Stimulated activated CD4-positive, alpha-beta T cell treated with anti-CD3 and anti-CD28 coated beads, Interleukin-1b, Interleukin-23, amount 100 ng/mL, for 4 hours (primary cell): ENCODE measurements at places on chromosomes 3 and 15.

- no peak for DNase-seq
These were observed 346.6 kb upstream of the DCBLD2 start for GRCh38 chr3:99248130-99248529.

GRCh38 chr3:12399226-12399625, 85.1 kb upstream of the TSEN2 start:
- no peak for DNase-seq

DNA sequence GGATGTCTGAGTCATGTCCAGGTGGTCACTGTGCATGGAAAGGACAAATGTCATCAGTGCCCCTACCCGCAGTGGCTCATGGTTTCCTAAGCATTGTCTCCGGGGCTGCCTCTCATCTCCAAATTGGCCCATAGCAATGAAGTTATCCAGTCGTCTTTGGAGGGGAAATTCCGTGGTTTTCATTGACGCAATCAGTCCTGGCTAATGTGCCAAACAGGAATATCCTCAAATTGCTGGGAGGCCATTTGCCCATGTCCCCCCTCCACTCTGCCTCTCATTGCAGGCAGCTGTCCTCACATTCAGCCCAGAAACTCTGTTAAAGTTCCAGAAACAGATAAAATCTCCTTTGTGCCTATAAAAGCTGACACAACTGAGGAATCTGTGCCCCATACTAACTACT, 81.6 kb downstream of the MCTP2 start:
- DNase-seq, result no peak

DNA sequence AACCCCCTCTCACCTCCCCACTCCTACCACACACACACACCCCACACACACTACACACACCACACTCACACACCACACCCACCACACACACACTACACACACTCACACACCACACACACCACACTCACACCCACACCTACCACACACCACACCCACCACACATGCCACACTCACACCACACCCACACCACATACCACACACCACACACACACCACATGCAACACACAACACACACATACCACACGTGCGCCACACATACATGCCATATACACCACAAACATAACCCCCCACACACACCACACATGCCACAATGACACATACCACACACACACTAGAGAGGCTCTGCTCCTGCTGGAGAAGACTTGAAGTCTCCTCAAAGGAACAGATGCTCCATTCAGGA, 5.9 kb upstream of the ITPKA start:
- DNase-seq, result no peak

- no peak for DNase-seq
These were observed 69.5 kb downstream of the KLF15 start for GRCh38 chr3:126287536-126288241.

DNA sequence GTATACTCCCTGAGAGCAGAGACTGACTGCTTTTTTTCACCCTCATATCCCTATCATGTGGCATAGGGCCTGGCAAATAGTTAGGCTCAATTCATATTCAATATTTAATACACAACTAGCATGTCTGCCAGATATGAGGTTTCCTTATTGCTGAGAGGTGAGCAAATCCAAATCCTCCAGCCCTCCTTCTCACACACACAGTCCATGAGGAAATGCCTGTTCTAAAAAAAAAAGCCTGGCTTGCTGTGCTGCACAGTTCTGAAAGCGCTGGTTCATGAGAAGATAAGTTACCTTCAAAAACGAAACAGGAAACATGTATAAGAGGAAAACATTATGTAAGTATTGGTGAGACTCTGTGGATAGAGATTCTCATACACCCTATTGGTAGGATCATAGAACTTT, 15.5 kb upstream of the ACAP2 start:
- DNase-seq, result no peak

DNA sequence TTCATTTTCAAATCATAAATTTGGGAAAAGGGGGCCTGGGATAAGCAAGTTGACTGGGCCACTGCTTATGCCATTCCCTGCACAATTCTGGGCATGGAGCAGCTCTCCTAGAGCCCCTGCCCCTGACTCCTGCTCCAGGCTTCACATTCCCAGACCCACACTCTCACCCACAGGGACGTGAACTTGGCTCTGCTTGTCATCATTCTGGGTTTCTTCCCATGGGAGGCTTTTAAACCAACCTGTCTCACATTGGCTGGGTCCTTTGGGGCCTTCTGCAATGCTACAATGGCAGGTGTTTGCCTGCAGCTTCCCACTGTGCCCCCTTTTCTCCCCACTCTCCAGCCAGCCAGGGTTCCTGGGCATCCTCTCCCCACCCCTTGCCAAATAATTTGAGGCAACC, 49.1 kb downstream of the CYP19A1 start:
- DNase-seq, result no peak

DNA sequence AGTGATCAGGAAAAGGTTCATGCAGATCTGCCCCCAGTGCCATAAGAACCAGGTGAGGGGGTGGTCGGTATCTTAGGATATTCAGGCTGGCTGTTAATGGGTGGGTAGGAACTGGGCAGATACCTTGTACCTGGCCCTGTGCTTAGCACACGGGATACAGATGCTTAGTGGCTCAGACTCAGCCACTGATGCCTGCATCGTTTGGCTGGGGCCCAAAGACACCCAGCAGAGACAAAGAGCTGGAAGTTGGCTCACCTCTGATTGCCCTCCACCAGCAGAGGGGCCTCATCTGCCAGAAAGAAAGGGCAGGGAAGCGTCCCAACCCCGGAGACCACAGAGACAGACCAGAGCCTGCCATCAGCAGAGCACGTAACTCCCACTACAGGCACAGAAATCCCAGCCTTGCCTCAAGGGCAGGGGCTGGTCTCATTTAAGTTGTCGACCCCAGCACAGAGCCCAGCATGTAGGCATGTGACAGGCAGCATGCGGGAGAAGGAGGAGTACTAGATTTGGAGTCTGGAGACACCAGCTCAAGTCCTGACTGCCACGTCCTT, 64.1 kb upstream of the SLC6A1 start:
- no peak for DNase-seq

GRCh38 chr3:115164374-115165221, 17.5 kb upstream of the ZBTB20 start:
- no peak for DNase-seq
